GM23248 (cell line): ENCODE measurements at places on chromosomes 3 and 15. TPM values are rescaled to one million over a fixed set of nuclear protein-coding genes. Genes with fewer than 3 reads are reported as not detected.

Gene NFKBIZ
- total RNA-seq, result 19.1 and 34.3 TPM in 2 replicates

Gene TMEM207
- total RNA-seq, result not detected in 2 replicates

Gene TMA7
- total RNA-seq, result 150 and 244 TPM in 2 replicates

Gene CACNA2D2
- total RNA-seq, result not detected in 2 replicates

Gene PRICKLE2
- 19.6 and 24.8 TPM in 2 replicates for total RNA-seq

Gene TRPM1
- not detected in 2 replicates for total RNA-seq

DNA sequence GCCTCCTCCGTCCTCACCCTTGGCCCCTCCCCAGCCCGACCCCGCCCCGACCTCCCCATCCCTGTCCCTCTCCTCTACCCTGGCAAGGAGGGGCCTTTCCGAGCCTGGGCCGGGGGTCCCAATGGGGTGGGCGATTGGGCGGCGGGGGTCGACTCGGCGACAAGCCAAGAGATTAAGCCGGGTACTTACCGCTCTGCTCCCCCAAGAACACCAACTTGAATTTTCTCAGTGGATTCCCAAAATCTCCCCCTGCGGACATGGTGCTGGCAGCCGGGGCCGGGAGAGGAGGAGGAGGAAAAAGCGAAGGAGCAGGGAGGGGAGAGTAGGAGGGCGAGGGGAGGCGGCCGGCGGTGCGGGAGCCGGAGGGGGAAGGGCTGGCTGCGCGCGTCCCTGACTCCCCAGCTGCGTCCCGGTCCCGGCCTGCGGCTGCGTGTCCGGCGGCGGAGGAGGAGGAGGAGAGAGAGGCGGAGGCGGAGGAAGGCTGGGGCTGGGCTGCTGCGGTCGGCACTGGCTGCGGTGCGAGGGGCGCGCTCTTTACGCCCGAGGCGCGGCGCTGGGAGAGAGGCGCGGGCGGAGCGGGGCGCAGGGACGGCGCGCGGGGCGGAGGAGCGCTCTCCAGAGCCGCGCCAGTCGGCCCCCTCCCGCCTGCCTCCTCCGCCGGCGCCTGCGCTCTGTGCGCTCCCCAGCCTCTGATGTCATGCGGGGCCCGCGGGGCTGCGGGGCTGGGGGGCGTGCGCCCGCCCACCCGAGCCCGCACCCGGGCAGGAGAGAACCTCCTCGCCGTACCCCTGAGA, at the start of gene RAB6B:
RAB6B (minus strand) TSS at position 675 of the 794 bp plus-strand sequence; CDS start at position 259, 416 bp downstream.
- DNase-seq, result peak; percentile 81

DNA sequence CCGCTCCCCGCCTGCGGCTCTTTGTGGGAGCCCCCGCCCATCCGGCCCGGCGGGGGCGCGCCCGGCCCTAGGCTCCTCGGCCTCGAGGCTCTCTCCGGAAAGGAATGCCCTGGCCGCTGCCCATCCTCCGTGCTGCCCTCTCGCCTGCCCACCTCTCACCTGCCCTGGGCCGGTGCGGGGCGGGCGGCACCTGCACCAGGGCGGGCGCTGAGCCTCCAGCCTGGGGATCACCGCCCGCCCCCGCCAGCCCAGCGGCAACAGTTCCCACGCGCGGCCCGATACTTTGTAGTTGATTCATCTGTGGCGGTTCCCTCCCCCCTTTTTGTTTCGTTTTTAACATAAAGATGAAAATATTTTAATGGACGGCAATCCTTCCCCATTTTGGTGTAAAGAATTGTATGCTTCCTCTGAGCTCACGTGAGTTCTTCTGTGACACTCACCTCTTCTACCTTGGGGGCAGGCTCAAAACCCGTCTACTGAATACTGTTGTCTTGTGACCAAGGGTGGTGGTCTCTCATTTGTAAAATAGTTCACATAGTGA, 1.9 kb downstream of the KLF13 start:
- DNase-seq, result peak; percentile 89

DNA sequence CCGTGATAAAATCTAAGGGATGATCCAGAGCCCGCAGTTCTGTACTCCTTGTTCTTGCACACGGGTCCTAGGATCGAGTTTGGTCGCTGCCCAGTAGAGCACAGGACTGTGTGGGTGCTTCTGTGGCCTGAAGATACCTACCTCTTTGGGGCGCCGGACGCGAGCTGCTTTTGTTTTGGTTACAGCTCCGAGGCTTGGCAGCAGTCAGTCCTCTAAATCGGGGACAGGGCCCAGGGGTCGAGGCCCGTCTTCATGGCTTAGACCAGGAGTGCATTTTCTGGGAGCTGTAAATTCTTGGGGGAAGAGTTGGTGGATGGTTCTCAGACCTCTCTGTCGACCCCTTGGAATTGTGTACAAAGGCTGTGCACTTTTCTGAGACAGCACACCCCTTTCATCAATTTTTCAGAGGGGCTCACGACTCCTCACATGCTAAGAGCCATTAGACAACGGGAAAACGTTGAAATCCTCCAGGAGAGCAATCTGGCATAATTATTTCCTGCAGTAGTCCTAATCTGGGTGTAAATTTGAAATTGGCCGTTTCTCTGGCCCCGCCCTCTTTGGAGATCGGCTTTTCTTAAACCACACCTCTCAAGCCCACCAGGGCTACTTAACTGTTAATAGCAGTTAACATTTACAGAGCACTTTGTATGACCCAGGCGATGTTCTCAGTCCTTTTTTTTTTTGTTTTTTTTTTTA, 928 bp downstream of the CEP97 start:
- peak; percentile 56 for DNase-seq

GRCh38 chr3:42846685-42847522, 28.8 kb downstream of the CYP8B1 start:
- no peak for DNase-seq

- no peak for DNase-seq
These were observed 544.1 kb downstream of the TUSC7 start for GRCh38 chr3:117253636-117254035.

- peak; percentile 24 for DNase-seq
These were observed 32.7 kb downstream of the IQSEC1 start for GRCh38 chr3:13040361-13041074.

GRCh38 chr3:101009386-101009785, 16.2 kb upstream of the ABI3BP start:
- peak; percentile 26 for DNase-seq

DNA sequence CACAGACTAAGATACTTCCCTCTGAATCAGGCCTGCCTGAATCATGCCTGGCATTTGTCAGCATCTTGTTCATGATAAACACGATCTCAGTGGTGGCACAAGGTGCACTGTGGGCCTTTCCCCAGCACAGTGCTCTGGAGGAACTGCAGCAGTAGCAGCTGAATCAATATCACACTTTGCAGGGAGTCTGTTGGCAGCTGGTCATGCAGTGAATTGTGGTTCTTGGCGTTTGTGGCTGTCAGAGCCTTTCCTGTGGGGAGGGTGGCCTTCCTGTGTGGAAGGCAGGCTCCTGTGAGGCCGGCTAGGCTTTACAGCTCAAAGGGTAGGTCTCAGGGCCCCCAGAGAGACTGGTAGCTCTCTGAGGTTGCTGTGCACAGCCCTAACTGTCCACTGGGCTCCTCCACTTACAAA, 54.4 kb upstream of the TLE3 start:
- DNase-seq, result peak; percentile 22

GRCh38 chr15:63857461-63857856, 23.7 kb upstream of the HERC1 start:
- DNase-seq, result no peak

GRCh38 chr3:172031996-172032395, 7.4 kb upstream of the FNDC3B start:
- DNase-seq, result no peak
